ENCODE measurements at places on chromosomes 12 and 14.
A peak's percentile ranks its signal among the peaks of the same experiment; 100 is the strongest.

- no peak for DNase-seq
These were observed 451 bp downstream of the IRAK3 start for GRCh38 chr12:66189486-66189843.

DNA sequence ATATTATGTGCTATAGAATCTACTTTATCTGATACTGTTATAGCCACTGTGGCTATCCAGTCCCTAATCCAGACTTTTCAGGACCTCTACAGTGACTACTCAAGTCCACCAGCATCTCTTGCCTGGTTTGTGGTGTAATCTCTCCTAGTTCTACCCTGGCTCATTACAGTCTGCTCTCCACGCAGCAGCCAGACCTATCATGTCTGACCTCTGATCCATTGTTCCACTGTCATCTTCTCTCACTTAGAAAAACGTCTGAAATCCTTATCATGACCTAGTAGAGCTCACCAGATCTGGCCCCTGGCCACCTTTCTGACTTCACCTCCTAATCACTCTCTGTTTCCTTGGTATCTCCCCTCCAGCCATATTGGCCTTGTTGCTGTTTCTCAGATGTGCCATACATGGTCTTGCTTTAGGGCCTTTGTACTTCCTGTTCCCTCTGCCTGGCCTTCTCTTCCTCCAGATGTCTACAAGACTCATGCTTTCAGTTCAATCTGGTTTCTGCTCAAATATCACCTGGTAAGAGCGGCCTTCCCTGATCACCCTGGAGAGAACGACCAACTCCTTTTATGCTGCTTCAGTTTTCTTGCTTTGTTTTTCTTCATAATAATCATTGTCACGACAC lies 475.5 kb downstream of the AACS start:
- DNase-seq, result no peak

GRCh38 chr14:60981633-60982455 lies 799 bp downstream of the SLC38A6 start:
- DNase-seq, result peak; percentile 37

DNA sequence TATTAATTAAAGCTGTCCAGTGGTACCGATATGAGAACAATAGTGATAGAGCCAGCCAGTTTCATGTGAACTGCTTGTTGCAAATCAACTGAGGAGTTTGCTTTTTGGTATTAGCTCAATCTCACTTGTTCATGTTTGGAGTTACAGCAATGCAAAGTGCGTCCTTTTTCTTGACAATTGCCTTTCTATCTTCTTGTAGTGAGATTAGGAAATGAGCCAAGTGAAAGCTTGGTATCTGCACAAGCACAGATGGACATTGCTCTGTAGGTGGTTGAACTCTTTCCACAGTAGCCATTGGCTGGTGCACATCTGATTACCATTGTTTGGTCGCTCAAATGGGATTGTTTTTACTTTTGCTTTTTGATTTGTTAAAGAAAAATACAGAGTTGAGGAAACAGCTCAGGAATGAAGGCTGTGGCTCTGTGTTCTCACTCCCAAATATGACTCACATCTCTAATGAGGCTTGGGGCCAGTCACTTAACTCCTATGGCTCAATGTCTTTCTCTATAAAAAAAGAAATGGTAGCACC lies 241.4 kb downstream of the BMP4 start:
- DNase-seq, result no peak

- DNase-seq, result no peak
These were observed 73.0 kb downstream of the FUT8 start for GRCh38 chr14:65485516-65485915.

DNA sequence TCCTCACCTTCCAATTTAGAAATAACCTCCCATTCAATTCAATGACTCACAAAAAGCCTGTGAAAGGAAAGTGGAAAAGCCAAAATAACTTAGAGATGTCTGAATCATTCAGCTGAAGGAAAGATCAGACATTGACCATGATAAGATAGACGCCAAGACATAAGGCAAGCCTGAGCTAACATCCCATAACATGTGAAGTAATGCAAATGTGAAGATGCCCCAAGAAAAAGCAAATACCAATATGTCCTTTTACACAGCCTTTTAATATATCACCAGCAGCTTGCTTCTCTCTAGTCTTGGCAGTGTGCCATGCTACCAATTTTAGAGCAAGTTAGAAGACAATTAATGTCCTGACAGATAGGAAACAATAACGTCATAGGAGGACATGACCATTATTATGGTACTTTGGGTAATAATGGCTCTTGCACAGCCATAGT lies 2.4 kb upstream of the NUMB start:
- peak; percentile 77 for DNase-seq

GRCh38 chr14:101972126-101972866 lies 7.9 kb downstream of the DYNC1H1 start:
- DNase-seq, result peak; percentile 97

DNA sequence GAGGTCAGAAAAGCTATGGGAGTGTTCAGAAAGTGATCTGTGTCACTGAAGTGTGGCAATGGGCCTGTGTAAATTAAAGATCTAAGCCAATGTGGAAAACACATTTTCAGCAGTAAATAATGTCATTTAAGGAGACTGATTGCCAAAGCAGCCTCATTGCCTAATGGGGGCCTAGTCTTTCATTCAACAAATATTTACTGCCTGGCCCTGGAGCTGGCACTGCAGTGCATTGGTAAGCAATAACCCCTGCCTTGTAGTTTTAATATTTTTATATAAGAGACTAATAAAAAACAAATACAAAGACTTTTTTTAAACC lies 326.6 kb downstream of the BTG1 start:
- DNase-seq, result no peak

- DNase-seq, result peak; percentile 59
These were observed 2.5 kb downstream of the SCN8A start for GRCh38 chr12:51593539-51593938.

DNA sequence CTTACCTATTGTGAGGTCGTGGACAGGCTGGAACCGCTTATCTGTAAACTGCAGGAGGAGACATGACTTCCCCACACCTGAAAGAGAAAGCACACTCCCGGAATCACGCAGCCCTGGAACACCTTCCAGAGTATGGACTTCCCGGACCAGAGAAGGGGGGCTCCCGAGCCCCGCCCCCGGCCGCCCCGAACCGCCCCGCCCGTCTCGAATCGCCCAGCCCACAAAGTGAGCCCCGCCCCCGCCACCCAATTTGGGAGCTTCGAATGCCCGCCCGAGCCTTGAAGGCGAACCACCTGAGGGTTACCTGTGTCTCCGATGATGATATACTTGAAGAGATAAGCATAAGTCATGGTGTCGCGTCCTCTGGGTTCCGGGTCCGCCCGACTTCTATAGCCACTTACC lies 235 bp downstream of the RAB2B start:
- DNase-seq, result no peak

- peak; percentile 71 for DNase-seq
These were observed 57.7 kb downstream of the ARF6 start for GRCh38 chr14:49950275-49951228.

GRCh38 chr14:79420725-79421124 lies 790.6 kb downstream of the DIO2 start:
- DNase-seq, result no peak

- no peak for DNase-seq
These were observed 65.6 kb downstream of the SYNE2 start for GRCh38 chr14:63918411-63918810.

DNA sequence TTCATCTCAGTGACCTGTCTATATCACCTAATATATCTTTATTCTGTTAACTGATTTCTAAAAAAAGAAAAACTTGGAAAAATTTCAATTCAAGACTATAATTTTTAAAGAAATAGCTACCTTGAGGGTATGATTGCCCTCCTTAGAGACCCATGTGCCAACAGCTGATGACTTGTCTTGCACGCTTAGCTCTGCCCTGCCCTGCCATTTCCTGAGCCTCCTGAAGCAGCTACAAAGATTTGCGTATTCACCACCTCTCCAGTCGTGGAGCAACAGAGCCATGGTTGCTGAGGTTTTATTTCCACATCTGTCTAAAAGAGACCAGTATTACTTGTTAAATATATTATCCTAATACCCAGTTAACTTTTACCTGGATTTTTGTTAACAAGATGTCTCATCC lies 91.7 kb upstream of the ATF1 start:
- DNase-seq, result no peak

- DNase-seq, result no peak
These were observed 690.9 kb upstream of the FBXO33 start for GRCh38 chr14:40122968-40123648.

DNA sequence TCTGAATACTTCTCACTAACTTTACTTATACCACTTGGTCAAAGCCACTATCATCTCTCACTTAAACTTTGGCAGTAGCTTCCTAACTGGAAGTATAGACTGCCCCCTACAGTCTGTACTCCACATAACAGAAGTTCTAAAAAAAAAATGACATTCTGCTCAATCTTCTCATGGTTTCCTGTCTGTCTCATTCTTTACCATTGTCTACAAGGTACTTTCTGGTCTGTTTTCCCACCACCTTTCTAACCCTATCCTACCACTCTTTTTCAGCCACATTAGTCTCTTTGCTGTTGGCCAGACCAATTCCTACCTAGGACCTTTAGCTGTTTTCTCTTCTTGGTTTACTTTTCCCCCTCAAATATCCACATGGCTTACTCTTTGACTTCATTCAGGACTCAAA lies 14.7 kb downstream of the CPSF6 start:
- DNase-seq, result peak; percentile 63

- DNase-seq, result no peak
These were observed 22.8 kb upstream of the TMTC2 start for GRCh38 chr12:82663893-82664292.

DNA sequence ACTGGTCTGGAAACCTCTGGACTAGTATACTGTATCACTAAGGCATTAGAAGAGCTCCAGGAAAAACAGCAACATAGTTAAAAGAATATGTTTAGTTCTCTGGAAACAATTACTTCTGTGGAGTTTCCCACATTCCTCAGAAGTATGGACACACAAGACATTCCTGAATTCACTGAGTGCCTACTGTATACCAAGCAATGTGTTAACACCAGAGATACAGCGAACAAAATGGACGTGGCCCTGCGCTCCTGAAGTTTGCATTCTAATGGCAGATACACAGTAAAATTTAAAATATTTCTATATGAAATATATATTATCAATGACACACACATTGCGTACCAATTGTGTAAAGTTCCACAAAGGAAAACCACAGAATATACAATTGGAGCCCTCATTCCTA lies 1.1 kb downstream of the ANGEL1 start:
- DNase-seq, result no peak

GRCh38 chr12:10910380-10910779 lies 1.0 kb upstream of the TAS2R13 start:
- no peak for DNase-seq

DNA sequence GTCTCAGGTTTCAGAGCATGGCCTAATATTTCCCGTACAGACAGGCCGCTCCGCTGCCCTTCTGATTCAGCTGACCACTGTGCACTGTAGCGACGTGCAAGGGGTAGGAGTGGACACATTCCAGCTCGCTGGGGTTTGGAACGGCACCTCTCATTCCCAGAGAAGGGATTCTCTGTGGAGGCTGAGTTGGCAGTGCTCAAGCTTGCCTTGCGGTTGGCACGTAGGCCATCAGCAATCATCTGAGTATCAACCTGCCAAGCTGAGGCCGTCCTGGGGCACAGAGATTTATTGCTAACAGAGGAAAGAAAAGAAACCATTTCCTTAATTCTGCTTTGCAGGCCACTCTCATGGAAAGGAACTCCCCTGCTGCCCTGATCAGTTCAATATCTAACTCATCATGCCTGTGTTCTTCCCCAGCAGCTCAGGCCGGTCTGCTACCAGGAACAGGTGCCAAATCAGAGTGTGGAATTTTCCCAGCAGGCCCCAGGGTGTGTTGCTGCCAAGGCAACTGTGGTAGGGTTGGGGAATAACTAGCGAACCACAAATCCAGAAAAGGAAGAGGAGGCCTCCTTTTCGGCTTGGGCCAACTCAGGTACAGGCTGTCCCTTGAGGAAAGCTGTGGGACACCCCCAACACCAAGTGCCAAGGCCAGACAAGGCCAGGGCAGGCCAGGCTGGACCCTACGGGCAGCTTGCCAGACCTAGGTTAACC lies 92.5 kb downstream of the SSPN start:
- DNase-seq, result no peak

- no peak for DNase-seq
These were observed 101.1 kb downstream of the RFLNA start for GRCh38 chr12:124395986-124396385.

- no peak for DNase-seq
These were observed 4.8 kb upstream of the LGMN start for GRCh38 chr14:92753250-92753649.

DNA sequence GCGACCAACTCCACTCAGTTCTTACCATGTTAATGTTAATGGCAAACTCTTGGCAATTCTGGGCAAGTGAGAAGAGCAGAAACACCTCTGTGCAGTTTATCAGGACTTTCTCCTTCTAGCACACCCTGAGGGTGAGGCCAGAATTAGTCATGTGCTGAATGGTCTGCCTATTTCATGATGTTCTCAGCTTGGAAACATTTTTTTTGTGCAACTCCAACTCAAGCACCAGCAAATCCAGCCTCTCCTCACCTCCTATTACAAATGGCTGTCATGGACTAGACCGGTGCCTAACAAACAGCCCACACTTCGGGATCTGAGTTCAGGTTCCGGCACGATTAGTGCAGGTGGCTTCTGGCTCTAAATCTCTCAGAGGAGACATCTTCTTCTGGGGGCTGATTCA lies 246.0 kb downstream of the ZFP36L1 start:
- no peak for DNase-seq

- peak; percentile 13 for DNase-seq
These were observed 746 bp downstream of the DNAI7 start for GRCh38 chr12:25194214-25194613.

GRCh38 chr14:95515596-95516552 lies 576 bp downstream of the SYNE3 start:
- DNase-seq, result peak; percentile 82

- no peak for DNase-seq
These were observed 86.3 kb downstream of the DRAM1 start for GRCh38 chr12:101963697-101964096.

DNA sequence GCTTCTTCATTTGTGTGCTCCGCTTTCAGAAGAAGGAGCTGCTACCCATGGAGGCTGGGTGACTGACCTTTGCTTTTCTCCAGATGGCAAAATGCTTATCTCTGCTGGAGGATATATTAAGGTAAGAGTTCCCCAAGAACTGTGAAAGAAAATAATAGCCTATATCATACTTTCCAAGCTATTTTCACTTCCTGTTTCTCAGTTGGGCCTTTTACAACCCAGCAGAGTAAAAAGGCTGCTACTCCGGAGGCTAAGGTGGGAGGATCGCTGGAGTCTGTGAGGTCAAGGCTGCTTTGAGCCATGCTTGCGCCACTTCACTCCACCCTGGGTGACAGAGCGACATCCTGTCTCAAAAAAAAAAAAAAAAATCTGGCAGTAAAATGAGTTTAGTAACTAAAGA lies 82.1 kb downstream of the APAF1 start:
- no peak for DNase-seq

- DNase-seq, result no peak
These were observed 60.2 kb downstream of the KDM2B start for GRCh38 chr12:121520586-121521086.
